ENCODE measurements at places on chromosomes 5 and 9.

DNA sequence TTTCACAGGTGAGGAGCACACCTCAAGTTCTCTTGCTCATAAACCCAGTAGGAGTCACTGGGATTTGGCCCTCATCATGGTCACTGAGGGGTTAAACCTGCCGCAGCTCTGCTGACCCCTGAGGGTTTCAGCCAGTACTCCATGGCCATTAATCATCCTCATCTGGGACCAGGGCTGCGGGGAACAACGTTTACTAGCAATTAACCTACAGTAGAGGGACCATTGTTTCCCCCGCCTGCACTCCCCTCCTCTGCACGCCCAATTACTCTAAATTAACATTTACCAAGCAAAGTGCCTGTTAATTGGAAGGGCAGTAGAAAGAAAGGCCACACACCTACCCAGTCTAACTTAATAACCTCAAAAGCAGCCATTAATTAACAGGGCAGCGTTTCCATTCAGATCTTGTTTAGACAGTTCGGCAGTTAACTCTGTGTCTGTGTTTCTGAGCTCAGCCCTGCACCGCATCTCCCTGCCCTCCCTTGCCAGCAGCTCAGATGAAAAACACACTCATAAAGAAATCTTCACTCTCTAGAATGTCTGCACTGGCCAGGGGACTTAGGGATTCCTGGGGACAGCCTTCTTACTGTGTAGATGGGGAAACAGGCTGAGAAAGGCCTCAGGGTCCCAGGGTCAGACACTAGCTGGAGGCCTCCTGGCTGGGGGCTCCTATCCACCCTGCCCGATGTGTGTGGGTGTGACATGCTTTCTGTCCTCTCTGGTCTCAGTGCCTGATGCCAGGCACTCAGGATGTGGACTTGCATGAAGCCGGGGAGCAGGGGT is 51.6 kb downstream of the ALG2 start:
- DNase-seq, result peak; percentile 26

DNA sequence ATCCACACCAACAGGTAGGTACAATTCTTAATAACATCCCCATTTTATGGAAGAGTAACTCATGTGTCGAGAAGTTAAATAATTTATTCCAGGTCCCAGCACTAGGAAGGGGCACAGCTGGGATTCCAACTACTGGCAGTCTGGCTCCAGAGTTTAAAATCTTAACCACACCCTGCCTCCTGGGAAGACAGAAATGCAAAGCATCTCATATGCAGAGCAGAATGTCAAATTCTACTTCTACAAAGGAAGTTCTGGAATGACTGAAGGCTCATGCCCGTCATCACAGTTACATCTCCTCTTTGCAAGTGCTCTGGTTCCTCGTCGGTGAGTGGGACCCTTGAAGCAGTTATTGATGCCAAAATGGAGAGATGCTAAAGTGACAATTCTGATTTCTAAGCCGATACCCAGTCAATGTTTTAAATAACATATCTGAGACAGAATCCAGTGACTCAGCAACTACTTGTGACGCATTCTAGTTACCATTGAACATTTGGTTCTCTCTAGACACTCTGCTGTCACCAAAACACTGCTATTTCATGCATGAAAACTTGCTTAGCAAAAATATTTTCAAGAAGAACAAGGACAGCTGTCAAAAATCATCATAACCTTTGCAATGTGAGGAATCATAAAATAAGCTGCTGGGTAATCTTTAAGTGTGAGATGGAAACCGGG is 412.7 kb downstream of the CTNND2 start:
- DNase-seq, result no peak

DNA sequence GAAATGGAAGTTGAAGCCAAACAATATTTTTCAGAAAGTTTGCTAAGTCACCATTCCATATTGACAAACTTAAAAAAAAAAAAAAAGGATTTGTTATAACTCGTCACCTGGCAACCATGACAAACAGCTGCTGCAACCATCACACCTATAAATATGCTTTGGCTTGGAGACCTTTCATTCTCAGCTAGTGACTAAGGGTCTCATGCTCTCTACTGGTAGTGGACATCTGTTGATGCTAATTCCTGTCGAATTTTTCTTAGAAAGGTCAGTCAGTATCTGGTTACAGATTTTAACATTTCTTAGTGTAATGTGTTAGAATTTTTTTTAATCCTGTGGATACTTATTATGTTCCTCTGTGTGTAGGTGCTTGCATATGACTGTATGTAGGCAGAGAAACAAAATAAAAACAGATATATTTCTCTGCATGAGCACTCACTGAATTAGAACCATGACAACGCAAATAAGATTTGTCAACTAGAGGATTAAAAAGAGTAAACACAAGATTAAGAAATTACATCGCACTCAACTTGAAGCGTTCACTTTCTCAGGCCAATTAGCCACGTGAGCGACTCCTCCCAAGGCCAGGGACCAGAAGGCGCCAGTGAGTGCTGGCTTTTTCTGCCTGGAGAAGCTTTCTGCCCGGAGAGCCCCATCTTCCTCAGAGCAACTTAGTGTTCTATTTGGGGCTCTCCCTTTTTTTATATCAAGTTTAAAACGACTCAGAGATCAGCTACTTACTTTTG is 27.0 kb upstream of the ZNF622 start:
- no peak for DNase-seq

- no peak for DNase-seq
These were observed 134.9 kb downstream of the ST8SIA4 start for GRCh38 chr5:100768221-100768620.

DNA sequence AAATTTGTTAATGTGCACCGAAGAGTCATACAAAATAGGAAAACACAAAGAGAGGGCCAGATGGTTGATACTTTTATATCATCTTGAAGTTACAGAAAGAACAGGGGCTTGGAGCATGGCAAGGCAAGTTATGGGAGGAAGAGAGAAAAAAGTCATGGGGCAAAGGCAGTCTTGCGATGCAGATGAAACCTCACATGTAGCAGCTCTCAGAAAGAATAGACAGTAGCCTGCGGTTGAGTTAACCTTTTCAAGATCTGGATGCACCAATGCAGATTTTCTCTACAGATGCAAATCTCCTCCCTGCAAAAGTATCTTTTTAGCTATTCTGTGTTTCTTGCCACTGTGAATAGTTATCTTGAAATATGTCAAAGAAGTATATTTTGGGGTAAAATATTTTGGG is 243.9 kb downstream of the TMEM167A start:
- no peak for DNase-seq

GRCh38 chr5:149552553-149553160 is 1.4 kb upstream of the CSNK1A1 start:
- DNase-seq, result no peak

GRCh38 chr5:164498438-164498837 is 993.0 kb downstream of the MAT2B start:
- no peak for DNase-seq

DNA sequence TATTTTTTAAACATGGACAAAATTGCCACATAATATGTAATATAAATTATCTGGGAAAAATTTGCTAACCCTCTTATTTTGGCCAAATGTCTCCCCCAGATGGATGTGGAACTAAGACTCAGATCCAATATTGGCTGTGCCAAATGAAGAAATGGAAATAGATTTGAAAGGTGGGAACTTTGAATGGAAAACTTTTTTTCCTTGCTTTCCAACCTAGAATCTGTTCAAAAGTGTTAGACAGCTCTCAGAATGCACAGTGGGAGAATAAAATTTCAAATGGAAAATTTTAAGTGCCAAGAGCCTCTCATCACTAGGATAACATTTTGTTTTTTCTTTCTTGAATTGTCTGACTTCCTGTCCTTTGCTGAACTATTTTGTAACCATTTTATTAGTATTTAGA is 142.6 kb upstream of the GAS1 start:
- DNase-seq, result no peak

DNA sequence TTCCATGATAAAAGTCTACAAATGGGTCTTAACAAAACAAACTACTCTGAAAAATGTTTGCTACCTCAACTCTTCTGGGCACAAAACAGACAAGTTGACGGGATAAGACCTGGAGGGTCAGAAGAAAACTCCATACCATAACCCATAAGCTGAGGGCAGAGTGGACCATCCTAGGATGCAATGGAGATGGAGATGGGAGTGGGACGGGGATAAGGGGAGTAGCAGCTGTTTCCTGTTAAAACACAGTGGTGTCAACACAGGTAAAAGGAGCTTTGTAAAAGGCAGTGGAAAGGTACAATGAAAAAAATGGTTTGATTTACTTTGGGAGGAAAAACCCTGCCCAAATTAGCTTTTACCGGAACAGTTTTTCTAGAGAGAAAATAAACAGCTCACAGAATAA is 41.6 kb downstream of the CEMIP2 start:
- no peak for DNase-seq

DNA sequence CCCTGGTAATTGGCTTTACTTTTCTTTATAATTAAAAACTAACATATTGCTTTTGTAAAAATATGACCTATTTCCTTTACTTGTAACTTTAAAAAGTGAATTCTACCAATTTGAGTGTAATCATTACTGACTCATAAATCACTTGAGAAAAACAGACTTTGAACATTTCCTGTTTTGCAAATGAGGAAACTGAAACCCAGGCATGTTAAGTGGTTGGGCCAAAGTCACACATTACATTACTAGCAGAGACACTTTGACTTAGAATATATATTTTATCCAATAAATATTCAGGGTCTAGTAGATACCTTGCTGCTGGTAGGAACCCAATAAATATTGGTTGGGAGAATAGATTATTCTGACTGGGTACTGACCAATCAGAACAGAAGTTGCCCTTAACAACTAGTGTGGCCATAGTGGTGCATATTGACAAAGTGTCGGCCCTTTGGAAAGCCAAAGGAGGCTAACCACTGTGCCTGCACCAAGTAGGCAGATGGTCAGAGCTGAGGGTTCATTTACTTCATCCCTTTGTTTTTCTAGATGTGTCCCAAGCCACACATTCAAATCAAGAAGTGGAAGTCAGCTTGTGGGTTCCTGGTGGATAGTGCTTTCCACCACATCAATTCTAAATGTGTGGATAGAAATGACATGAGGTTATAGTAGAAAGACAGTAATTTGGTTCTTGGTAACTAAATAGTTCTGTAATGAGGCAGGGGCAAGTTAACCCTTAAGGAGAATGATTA is 365.1 kb upstream of the RIOK2 start:
- DNase-seq, result no peak

GRCh38 chr5:138515556-138516245 is 27.3 kb downstream of the ETF1 start:
- no peak for DNase-seq

GRCh38 chr5:98490348-98490747 is 283.1 kb upstream of the RGMB start:
- DNase-seq, result no peak
